ENCODE measurements at places on chromosomes 4 and X.

DNA sequence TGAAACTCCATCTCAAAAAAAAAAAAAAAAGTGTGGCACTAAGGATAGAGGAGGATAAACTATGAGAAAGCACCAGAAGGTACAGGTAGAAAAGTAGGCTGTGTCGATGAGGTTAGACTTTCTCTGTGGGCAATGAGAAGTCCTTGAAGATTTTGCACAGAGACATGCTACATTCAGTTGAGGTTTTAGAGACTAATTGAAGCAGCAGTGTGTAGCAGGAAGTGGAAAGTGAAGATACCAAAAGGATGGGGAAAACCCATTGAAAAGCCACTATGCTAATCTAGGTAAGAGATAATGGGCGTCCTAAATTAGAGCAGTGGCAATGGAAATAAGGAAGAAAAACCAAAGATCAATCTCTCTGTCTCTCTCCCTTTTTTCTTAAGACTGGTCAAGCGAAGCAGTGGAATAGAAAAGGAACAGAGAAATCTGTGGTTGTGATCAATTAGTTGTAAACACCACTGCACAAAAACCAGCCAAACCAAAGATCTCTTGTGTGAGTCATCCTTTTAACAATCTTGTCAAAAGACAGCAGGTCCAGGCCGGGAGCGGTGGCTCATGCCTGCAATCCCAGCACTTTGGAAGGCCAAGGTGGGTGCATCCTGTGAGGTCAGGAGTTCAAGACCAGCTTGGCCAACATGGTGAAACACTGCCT is 3.5 kb downstream of the SPINK2 start:
- peak; percentile 68 for DNase-seq

GRCh38 chrX:79176028-79176427 is 31.5 kb downstream of the GPR174 start:
- no peak for DNase-seq

- DNase-seq, result no peak
Observed at GRCh38 chrX:32280921-32281320, 930.4 kb downstream of the DMD start.

- no peak for DNase-seq
Observed at GRCh38 chrX:68571292-68571609, 72.4 kb downstream of the YIPF6 start.

GRCh38 chr4:138540056-138540800 is 298.1 kb upstream of the SLC7A11 start:
- DNase-seq, result no peak

Measured in activated CD8-positive, alpha-beta T cell treated with anti-CD3 and anti-CD28 coated beads for 36 hours (primary cell).